ENCODE measurements at places on chromosomes 6 and 20. TPM values are rescaled to one million over a fixed set of nuclear protein-coding genes. Genes with fewer than 3 reads are reported as not detected.

DNA sequence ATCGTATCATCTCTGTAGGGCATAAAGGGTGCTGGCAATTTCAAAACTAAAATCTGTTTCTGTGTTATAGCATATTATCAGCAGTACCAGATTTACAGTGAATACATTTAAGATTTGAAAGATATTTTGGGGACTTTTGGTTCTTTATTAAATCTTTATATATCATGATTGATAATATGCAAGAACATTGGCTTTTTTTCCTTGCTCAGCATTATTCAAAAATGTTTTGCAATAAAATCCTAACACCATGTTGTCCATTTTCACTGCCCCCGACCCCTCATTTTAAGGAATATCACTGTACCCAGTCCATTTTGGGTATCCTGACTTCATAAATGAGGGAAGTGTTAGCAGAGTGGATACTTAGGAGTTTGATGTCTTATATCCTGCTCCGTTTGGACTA is 16.3 kb downstream of the FARS2 start:
- no peaks in the 10 kb centered on the region for H3K36me3 ChIP-seq
- DNase-seq, result no peak
- no peaks in the 10 kb centered on the region for H3K27me3 ChIP-seq
- no peaks in the 10 kb centered on the region for H3K4me1 ChIP-seq

- H3K27me3 ChIP-seq, result no peaks in the 10 kb centered on the region
- H3K4me3 ChIP-seq, result no peak overlapping the region
- no peak for DNase-seq
- no peaks in the 10 kb centered on the region for H3K36me3 ChIP-seq
- peak overlapping the region; percentile 44 for H3K27ac ChIP-seq
- peaks cover 21% of the 10 kb centered on the region for H3K4me1 ChIP-seq
Observed at GRCh38 chr6:82015526-82015925, 232.0 kb downstream of the IBTK start.

The FAM162B gene
- total RNA-seq, result 3.2 TPM

DNA sequence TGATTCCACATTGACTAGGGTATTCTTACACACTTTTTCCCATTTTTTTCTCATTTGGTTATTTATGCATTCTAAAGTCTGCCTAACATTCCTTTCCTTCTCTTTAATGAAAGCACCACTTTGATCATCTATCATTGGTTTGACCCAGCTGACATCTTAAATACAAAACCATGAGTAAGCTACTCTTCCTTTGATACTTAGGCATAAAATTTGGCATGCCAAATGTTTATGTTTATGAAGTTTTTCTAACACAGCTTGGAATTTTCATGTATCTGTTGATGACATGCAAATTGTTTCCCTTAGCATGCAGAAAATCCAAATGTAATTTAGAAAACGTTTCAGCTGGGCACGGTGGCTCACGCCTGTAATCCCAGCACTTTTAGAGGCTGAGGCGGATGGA is 534.9 kb downstream of the QKI start:
- no peak overlapping the region for H3K4me3 ChIP-seq
- H3K27ac ChIP-seq, result no peak overlapping the region
- H3K27me3 ChIP-seq, result no peaks in the 10 kb centered on the region
- no peaks in the 10 kb centered on the region for H3K4me1 ChIP-seq
- DNase-seq, result no peak

DNA sequence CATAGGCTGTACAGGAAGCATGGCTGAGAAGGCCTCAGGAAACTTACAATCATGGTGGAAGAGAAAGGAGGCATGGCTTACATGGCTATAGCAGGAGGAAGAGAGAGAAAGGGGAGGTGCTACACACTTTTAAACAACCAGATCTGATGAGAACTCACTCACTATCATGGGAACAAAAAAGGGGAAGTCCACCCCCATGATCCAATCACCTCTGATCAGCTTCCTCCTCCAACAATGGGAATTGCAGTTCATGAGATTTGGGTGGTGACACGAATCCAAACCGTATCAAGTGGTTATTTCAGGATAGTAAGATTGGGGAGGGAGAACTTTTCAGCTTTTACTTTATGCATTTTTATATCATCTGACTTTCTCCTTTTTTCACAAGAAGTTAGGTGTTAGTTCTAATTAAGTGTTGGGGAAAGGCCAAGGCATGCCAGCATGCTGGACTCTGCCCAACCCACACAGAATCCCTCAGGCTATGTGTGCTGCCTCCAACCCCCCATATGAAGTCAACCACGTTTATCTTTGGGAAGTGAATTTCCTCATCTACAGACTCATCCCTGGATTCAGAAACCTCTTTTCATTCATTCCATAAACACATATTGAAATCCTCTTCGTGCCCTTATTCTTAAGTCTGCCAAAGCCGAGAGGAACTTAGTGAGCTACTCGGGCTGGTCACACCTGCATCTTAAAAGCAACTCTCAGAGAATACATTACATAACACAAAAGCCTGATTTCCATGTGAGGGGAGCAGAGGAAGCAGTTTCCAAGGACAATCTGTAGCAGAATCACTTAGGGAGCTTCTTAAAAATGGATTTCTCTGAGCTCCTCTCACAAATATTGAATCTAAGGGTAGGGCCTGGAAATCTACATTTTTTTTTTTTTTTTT is 16.7 kb upstream of the CLIC5 start:
- H3K27ac ChIP-seq, result no peak overlapping the region
- H3K27me3 ChIP-seq, result no peaks in the 10 kb centered on the region
- no peak overlapping the region for H3K4me3 ChIP-seq
- no peaks in the 10 kb centered on the region for H3K36me3 ChIP-seq
- DNase-seq, result no peak

GRCh38 chr6:42158011-42158410 is 15.2 kb upstream of the GUCA1A start:
- H3K36me3 ChIP-seq, result no peaks in the 10 kb centered on the region
- DNase-seq, result no peak
- H3K27me3 ChIP-seq, result no peaks in the 10 kb centered on the region
- no peak overlapping the region for H3K27ac ChIP-seq

GRCh38 chr6:157464653-157465535 is 83.9 kb downstream of the ZDHHC14 start:
- no peak overlapping the region for H3K4me3 ChIP-seq
- no peak overlapping the region for H3K27ac ChIP-seq
- no peaks in the 10 kb centered on the region for H3K4me1 ChIP-seq

The DLK2 gene
- total RNA-seq, result not detected

The SLC4A11 gene
- 0.29 TPM for total RNA-seq

DNA sequence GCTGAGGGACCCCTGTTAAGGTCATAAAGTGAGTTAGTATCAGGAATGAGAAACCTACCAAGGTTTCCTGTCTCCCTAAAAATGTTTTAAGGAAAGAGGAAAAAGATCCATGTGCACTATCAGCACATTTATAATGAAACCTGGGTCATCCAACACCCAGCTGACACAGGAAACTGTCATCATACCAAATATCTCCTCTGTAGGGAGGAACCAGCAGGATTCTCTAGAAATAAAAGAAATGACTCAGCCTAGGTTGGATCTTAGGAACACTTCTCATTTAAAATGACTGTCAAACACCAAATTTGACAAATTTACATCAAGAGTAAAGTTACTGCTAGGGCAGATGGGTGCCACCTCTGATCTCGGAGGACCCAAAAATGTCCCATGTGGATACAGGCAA is 21.7 kb downstream of the GFOD1 start:
- no peak for DNase-seq
- no peak overlapping the region for H3K27ac ChIP-seq
- H3K4me1 ChIP-seq, result no peaks in the 10 kb centered on the region
- no peaks in the 10 kb centered on the region for H3K36me3 ChIP-seq

DNA sequence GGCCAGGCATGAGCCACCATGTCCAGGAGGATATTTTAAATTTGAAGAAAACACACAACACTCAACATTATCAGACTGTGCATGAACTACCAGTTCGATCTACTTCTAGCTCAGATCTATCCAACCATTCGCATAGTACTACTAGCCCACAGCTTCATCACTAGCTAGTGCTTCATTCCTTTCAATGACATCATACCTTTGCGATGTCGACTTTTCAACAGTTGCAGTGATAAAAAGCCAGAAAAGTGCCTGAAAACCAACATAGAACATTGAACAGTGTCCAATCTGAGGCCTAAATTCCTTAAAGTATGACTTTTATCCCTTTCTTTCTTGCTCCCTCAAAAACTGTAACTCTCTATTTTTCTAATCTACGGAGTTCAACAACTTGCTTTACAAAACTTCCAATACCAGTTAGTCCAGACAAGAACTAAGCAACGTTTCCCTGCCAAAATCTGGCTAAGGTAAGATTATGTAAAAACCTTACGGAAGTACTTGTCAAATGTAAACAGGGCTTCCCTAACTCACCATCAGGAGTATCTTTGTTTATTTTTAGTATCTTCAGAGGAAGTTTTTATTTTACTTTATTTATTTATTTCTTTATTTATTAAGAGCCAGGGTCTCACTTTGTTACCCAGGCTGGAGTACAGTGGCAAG is 434.0 kb upstream of the JARID2 start:
- no peaks in the 10 kb centered on the region for H3K36me3 ChIP-seq
- no peaks in the 10 kb centered on the region for H3K4me1 ChIP-seq
- H3K27me3 ChIP-seq, result no peaks in the 10 kb centered on the region
- no peak for DNase-seq
- H3K4me3 ChIP-seq, result no peak overlapping the region

GRCh38 chr20:44279228-44279627 is 31.8 kb downstream of the FITM2 start:
- no peaks in the 10 kb centered on the region for H3K36me3 ChIP-seq
- no peaks in the 10 kb centered on the region for H3K4me1 ChIP-seq
- H3K4me3 ChIP-seq, result no peak overlapping the region
- no peaks in the 10 kb centered on the region for H3K27me3 ChIP-seq

The PGBD1 gene
- 6.2 TPM for total RNA-seq

DNA sequence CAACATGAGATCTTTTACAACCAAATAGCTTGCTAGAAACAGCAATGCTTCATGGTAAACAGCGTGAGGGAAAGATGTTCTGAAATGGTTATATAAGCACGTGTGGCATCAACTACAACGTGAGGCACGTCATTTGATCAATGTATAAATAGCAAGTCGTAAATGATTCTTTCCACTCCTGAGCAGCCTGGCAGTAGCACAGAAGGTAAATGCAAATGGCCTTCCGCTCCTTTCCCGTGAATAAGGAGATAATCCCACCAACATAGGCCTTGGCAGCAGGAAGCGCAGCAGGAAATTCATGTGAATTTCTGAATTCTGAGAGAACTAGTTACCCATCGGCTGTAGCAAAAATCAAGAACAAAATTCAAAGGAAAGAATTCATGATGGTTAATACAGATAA is 17.0 kb downstream of the RPS6KA2 start:
- H3K4me3 ChIP-seq, result no peak overlapping the region
- H3K27ac ChIP-seq, result no peak overlapping the region
- DNase-seq, result no peak
- no peaks in the 10 kb centered on the region for H3K27me3 ChIP-seq
- no peaks in the 10 kb centered on the region for H3K36me3 ChIP-seq
- H3K4me1 ChIP-seq, result no peaks in the 10 kb centered on the region

DNA sequence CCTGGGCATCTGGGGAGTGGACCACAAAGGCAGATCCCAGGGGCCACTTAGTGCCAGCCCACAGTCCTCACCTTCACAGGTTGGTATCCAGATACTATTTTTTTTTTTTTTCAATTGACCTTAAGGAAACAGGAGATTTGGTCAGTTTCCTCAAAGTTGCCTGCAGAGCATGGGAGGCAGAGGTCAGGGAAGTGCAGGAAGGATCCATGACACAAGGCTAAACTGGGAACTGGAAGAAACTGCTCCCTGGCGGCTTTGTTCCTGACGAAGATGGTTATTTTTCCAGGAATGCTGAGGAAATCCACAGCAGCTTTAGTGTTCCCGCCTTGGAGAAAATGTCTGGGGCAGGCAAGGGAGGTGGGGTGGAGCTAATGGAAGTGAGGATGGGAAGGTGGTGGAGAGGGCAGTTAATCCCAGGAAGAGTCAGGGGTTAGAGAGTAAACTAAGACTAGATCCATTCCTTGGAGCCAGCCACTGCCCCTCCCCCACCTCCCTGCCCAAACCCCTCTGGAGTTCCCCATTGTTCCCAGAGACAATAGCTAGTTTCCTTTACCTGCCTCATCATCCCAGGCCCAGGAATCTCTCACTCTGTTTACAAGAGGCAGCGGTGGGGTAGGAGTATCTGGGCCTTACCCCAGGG is 14.3 kb upstream of the MYMX start:
- H3K27ac ChIP-seq, result no peak overlapping the region
- H3K36me3 ChIP-seq, result no peaks in the 10 kb centered on the region
- H3K4me3 ChIP-seq, result no peak overlapping the region
- no peaks in the 10 kb centered on the region for H3K27me3 ChIP-seq
- no peaks in the 10 kb centered on the region for H3K4me1 ChIP-seq

DNA sequence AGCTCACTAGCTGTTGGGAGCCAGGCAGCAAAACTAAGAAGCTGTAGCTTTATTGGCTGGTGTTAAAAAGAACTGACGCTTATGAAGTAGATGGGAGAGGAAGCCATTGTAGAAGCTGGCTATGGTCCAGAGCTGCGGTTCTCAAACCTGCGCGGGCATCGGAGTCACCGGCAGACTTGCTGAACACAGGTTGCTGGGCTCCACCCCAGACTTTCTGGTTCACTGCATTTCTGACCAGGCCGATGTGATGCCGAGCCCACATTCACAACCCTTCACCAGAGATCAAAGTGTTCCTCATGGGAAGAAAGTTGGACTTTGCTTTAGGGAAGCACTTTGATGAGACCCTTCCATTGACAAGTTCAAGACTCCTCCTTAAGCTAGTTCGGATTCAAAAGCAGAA is 231.6 kb downstream of the QKI start:
- H3K27me3 ChIP-seq, result no peaks in the 10 kb centered on the region
- H3K4me3 ChIP-seq, result no peak overlapping the region
- H3K27ac ChIP-seq, result no peak overlapping the region
- DNase-seq, result no peak
- no peaks in the 10 kb centered on the region for H3K36me3 ChIP-seq

GRCh38 chr6:708237-708598 is 15.3 kb upstream of the EXOC2 start:
- H3K27ac ChIP-seq, result no peak overlapping the region
- H3K27me3 ChIP-seq, result no peaks in the 10 kb centered on the region
- H3K4me3 ChIP-seq, result no peak overlapping the region
- no peaks in the 10 kb centered on the region for H3K4me1 ChIP-seq

The FAM209B gene
- 0.90 TPM for total RNA-seq

- H3K36me3 ChIP-seq, result no peaks in the 10 kb centered on the region
- no peak overlapping the region for H3K4me3 ChIP-seq
- H3K27ac ChIP-seq, result no peak overlapping the region
- no peaks in the 10 kb centered on the region for H3K4me1 ChIP-seq
- no peak for DNase-seq
Observed at GRCh38 chr6:14092316-14092715, 25.3 kb upstream of the CD83 start.

All from aorta (tissue), 5 donors.